ENCODE measurements at places on chromosomes 13 and 19.
A peak's percentile ranks its signal among the peaks of the same experiment; 100 is the strongest.

- DNase-seq = no peak
These were observed 2.3 kb upstream of the AKAP8 start for GRCh38 chr19:15381864-15382263.

DNA sequence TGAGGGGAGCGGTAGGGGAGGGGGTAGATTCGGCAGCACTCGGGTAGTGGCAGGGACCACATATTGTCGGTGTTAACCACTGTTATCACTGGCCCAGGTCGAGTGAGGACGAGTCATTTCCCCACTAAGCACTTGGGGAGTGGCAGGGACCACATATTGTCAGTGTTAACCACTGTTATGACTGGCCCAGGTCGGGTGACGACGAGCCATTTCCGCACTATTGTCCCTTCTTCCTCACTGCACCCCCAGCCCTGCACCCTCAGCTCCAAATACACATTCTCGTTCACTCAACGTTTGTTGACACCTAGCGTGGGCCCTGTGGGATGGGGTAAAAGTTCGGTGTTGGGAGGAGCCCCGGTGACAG is 467 bp upstream of the CLN5 start:
- peak; percentile 90 for DNase-seq

DNA sequence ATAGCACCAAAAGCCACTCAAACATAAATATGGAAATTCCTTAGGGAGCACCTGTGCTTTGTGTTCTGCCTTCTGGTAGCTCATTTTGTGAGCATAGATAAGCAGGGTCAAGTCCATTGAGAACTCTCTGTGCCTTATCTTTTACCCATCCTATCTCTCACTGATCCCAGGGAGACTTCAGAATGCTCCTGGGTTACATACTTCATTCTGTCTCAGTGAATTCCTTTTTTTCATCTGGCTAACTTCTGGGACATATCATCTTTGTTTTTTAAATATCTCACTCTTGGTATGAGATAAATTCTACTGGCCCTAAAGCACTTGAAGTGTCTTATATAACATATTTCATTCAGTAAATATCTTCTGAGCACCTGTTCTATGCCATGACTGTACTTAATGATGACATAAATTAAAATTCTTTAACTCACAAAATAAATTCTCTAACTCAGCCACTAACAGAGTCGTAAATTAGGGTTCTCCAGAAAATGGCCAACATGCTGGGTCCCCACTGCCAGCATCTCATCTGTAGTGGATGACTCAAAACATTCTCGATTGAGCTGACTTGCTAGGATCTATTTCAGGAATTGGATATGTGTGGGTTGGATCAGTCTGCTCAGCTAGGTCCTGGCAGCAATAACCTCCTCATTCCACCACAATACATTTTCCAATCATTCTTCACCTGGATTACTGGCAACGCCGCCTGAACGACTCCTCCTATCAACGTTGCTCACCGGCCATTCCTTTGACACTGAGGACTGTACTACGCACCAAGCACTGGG is 170.2 kb downstream of the FOXO1 start:
- no peak for DNase-seq

- no peak for DNase-seq
These were observed 69.8 kb downstream of the VWA8 start for GRCh38 chr13:41891119-41891518.

GRCh38 chr13:97851269-97851668 is 102.2 kb upstream of the IPO5 start:
- DNase-seq = no peak

GRCh38 chr13:39349391-39349960 is 253.5 kb downstream of the LHFPL6 start:
- no peak for DNase-seq

DNA sequence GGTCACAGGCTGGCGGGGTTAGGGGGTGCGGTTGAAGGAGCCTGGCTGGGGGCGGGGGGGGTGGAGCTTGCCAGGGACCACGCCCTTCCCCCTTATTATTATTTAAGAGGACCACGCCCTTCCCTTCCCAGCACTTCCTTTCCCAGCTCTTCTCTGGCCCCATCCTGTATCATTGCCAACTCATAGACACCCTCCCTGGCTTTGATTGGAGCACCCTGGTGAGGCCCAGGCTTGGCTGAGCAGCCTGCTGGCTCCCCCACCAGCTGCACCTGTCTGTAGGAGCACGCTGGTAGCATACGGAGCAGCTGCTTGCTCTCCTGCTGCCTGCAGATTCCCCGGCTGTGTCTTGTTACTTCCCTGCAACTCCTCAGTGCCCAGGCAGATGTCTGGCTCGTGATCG is 62.5 kb upstream of the PDX1 start:
- DNase-seq = no peak

- DNase-seq = peak; percentile 40
These were observed 22.7 kb downstream of the BTBD2 start for GRCh38 chr19:1992759-1993260.

DNA sequence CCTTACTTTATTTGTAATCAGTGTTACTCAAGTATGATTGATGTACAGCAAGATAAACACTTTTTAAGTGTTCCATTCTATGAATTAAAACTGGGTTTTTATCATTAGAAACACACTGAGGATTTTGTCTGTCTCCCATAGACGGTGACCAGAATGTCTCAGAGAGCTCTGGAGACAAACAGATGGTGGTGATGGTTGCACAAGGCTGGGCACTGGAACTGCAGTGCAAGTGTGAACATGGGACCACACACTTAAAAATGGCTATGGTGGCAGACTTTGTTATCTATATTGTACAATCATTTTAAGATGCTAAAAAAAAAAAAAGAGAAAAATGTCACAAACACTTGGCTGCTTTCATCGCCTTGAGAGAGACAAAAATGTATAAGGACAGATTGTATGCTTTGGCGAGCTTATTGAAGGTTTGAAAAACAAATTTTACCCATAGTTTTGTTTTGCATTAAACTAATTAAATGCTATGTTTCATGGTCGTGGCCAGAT is 273.0 kb downstream of the SHISA2 start:
- DNase-seq = no peak

DNA sequence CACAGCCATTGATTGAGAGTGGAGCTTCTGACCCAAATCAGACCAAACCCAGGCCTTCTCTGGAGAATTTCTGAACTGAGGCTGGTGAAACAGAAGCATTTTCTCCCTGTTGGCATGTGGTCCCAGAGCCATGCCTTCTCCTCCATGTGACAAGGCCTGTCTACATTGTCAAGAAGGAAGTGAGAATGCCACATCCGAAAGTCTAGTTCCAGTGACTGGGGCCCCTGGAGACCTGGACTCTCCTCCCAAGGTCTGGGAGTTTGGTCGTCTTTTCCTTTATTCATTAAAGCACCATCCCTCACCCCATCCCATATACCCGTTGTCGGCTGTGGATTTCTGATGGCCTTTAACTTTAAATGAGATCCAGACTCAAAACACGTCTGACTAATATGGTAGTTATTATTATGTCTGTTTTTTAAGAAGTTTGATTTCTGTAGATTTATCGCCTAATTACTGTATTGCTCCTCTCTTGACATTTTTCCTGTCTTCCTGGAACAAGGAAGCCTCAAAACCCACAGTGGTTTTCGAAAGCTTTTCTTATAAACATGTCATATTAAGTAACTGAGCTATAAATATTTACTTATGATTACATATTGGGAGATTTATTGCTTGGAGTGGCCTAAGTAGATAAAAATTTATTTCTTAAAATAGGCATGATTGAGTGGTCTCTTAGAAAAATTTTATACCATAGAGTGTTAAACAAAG is 128.3 kb upstream of the FRY start:
- no peak for DNase-seq

DNA sequence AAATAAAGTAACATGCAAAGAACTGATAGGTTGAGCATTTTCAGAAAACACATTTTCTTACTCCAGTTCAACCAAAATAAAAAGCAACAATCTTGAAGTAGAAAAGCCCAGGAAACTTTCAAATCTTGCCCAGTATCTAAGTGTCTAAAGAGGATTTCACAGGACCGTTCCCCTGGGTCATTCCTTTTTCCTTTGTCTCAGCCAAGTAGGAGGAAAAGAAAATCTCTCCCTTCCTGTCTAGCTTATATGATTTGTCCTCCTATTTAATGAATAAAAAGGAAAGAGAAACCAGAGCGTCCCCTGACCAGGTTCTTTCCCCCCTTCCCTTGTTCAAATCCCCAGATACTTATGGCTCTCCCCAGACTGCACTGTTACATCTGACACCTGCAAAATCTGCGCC is 248.0 kb downstream of the KCTD12 start:
- DNase-seq = no peak

Data from activated CD4-positive, alpha-beta memory T cell treated with anti-CD3 and anti-CD28 coated beads for 36 hours (primary cell).